ENCODE measurements at places on chromosomes 3 and 15.
A peak's percentile ranks its signal among the peaks of the same experiment; 100 is the strongest.

DNA sequence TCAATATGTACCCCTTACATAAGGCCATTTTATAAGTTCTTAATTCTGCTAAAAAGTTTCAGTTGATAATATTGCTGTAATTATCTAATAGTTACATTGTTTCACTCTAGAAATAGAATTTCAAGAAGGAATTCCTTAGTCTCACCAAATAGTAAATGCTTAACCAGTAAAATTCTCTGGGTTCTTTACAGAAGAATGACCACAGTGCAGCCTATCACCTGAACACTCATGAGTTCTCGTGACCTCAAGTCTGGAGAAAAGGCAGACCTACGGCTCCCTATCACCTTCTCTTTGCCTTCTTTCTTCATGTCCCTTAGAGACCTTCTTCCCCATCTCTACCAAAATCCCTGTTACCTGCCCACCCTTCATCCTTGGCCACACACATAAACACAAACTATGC is 30.9 kb downstream of the CCDC191 start:
- DNase-seq: no peak

DNA sequence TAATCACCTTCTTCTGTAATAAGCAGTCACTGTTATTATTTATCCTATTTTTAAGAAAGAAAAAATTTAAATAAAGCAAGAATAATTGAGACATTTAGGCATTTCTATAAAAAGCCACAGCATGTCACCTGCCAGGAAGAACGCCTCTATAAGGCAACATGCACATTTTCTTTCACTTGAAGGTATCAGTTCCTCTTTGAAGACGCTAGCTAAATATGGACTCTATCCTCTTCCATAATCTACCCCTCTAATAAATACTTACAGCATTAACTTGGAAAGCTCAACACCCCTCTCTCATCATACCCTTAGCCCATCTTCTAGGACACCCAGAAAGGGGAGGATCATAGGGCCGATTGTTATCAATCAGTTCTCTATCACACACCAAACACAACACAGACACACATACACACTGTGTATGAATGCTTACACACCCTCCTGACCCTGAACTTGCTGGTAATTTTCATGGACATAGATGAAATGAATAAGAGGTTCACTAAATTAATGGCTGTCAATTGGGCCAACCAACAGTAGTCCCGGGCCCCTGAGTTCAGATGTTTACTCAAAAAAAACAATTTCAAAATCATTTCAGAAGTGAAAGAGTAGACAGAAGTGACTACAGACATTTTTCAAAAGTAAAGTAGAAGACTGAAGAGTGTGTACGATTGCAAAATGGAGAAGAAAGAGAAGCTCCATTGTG is 102.5 kb downstream of the ZMAT3 start:
- DNase-seq: no peak

DNA sequence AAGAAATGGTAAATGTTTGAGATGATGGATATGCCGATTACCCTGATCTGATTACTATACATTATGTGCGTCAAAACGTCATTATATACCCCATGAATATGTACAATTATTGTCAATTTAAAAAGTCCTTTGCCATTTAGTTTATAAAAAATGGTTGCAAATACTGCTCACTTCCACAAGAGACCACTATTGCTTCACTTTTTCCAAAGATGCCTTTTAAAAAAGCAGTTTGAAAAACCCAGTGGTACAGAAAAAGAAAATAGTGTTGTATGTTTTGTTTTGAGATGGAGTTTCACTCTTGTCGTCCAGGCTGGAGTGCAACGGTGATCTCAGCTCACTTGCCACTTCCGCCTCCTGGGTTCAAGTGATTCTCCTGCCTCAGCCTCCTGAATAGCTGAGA is 39.3 kb downstream of the EDEM1 start:
- peak; percentile 44 for DNase-seq

DNA sequence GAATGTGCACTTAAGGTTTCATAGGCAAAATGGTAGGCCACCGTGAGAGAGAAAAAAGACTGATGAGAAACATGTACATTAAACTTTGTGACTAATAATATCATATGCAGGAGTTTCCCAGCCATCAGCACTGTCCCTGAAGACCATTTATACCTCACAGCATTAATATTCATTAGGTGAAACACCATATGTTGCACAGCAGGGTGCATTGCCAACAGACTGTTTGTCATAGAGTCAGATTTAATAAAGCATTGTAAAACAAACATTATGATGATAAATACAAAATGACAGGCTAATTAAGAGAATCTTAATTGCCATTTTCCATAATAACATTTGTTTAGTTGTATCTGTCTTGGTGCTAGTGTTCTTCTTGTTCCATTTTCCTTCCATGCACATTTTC is 578.3 kb downstream of the EPHA3 start:
- no peak for DNase-seq

GRCh38 chr3:30720586-30721313 is 114.3 kb downstream of the TGFBR2 start:
- peak; percentile 61 for DNase-seq

GRCh38 chr3:11498646-11499045 is 145.1 kb downstream of the VGLL4 start:
- peak; percentile 83 for DNase-seq

- DNase-seq: no peak
These were observed 165.0 kb downstream of the MEX3B start for GRCh38 chr15:81880833-81881232.

DNA sequence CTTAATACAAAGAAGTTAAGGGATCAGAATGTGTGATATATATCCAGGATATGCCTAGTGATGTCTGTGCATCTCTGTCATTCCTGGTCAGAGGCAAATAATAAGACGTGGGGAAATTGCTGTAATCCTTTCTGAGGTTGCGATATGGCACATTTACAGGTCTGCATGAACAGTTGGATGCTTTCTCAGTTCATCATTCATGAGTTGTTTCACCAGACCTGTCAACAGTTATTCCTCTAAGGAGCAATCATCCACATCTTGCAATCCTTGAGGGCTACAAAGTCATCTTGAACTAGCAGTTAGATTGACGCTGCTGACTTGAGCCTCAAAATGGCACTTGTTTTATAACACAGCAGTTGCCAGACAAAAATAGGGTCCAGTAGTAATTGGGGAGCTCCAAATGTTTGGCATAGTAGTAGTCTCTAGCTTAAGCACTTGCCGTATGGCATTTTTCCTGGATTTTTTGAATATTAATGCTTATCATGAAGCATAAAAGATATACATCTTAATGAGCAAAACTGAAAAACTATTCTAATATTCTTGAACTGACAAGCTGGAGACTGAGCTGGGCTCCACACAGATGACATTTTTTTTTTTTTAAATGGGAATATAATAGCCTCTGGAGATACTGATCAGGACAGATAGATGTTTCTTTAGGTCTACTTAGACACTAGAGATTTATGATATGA is 761.7 kb downstream of the VGLL3 start:
- no peak for DNase-seq

DNA sequence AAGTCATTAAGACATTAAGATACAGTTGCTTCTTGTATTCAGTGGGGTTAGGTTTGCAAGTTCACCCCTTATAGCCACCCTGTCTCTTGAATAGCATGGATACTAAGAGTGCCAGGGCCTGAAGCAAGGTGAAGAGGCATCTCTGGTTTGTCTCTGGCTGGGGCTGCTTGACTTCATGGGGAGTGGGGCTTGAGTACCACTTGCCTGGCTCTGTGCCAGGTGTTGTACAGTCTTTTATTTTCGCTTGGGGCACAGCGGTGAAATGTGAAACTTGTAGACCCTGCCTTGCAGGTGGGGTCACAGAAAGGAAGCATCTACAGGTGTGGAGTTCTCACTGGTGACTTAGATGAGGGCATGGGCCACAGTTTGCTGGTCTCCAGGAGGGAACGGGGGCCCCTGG is 152.1 kb downstream of the PDE8A start:
- no peak for DNase-seq

DNA sequence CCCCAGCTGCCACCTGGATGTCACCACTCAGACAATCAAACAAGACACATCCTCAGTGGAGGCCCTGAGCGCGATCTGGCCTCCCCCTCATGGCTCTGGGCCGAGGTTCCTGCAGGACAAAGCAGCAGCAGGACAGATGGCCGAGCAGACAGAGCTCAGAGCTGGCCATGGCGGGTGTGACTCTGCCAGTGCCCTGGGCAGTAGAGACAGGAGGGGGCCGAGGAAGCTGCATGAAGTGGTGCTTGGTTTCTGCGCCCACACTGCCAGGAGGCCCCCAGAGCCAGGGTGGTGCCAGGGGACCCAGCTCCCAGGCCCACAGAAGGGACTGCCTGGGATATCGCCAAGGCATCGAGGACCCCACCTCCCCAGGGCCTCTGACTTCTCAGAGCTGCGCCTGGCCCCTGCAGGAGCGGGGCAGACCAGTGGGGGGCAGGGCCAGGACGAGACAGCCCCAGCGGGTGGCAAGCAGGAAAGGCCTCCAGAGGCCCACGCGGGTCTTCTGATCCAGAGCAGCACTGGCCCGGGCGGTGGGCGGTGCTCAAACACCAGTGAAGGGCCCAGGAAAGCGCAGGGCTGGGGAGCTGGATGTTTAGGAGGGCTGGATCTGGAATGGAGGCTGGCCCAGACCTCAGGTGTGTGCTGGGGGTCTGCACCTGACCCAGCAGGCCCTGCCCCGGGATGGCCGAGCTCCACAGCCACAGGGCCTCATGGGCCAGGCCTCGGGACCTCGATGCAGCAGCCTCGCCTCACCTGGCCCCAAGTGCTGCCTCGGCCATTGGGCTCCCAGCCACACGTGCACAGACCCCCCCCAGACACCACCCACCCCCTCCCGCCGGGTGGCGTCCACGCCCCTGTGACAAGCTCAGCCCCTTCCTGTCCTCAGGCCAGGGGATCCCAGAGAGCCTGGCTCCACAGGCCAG is 76.0 kb downstream of the GOLGA8G start:
- no peak for DNase-seq

GRCh38 chr15:34693053-34693744 is 61.6 kb downstream of the GJD2 start:
- DNase-seq: peak; percentile 43

DNA sequence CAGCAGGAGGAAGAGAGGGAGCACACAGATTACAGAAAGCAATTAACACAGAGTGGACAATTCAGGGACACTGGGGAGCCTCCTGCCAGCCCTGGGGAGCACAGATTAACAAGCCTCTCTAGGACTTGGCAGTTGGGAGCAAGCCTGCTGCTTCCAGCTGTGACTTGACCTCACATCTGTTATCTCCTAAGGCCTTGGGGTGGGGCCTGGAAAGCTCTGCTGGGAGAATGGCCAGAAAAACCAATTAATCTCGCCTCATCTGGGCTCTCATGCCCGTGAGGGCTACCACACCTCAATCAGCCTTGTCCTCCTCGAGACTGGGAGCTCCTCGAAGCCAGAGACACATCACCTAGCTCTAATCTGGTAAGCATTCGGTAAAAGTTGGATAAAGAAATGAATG is 39.1 kb downstream of the SEMA5B start:
- no peak for DNase-seq

DNA sequence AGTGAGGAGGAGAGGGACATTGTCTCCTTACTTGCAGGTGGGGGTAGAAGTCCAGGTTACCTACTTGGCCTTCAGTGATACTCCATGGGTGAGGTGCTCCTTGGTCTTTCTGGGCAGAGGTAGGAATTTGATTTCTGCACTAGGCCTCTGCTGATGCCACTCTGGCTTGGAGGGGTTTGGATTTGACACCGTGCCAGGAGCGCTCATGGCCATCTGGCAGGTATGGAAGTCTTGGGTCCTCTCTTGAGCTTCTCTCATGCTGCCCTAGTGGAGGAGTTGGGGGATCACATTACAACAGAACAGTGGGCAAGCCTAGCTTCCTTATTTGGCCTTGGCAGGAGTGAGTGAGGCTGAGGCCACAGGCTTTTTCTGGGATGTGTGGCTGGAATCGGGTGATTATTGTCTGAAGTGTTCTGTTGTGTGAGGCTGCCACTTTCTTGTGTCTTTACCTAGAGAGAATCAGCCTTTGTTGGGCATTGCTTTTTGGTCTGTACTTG is 525.0 kb downstream of the GABRG3 start:
- no peak for DNase-seq
